GM04503 (cell line): ENCODE measurements at places on chromosomes 1 and 21.

DNA sequence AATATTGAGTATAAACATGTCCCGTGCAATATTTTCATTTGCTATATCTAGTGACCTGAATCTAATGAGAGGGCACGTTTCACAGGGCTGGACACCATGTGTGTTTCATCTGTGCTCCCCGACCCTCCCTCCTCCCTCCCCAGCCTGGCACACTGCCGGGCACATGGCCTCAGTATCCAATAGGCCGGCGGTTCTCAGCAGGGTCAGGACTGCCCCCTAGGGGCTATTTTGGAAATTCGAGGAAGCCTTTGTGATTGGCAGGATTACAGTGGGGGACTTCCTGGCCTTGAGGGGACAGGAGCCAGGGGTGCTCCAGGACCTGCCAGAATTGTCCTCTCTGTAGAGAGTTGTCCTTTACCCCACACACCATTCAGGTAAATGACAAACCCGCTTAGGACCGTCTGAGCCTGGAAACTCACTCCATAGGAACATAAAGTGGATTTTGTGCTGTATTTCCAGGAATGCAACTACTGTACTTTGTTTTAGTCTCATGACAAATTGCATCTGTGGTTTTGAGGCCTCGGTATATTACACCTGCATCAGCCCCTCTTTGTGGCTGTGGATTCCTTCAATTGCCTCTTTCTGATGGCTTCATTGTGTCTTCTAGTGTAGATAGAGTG lies 109.5 kb upstream of the SIM2 start:
- DNase-seq: no peak

GRCh38 chr1:54255026-54255702 lies 55.2 kb downstream of the MRPL37 start:
- DNase-seq: no peak

DNA sequence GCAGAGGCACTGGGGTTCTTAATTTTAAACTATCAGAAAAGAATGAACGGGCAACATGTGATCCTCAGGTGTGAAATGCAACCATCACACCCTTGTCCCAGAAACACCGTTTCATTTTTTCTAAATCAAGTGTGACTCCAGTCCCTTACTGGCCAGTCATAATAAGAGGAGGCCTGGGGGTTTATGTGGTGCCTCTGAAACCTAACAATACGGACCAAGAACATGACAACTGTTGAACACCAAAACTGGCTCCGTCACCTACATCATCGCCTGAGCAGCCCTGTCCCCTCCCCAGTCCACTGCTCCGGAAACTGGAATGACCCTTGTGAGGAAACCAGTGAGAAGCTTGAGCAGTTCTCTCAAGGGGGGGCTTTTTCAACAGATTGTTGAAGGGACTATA lies 55.9 kb upstream of the KIF26B start:
- DNase-seq: no peak

- DNase-seq: no peak
Measured at GRCh38 chr1:228066891-228067654, 15.4 kb upstream of the ARF1 start.

DNA sequence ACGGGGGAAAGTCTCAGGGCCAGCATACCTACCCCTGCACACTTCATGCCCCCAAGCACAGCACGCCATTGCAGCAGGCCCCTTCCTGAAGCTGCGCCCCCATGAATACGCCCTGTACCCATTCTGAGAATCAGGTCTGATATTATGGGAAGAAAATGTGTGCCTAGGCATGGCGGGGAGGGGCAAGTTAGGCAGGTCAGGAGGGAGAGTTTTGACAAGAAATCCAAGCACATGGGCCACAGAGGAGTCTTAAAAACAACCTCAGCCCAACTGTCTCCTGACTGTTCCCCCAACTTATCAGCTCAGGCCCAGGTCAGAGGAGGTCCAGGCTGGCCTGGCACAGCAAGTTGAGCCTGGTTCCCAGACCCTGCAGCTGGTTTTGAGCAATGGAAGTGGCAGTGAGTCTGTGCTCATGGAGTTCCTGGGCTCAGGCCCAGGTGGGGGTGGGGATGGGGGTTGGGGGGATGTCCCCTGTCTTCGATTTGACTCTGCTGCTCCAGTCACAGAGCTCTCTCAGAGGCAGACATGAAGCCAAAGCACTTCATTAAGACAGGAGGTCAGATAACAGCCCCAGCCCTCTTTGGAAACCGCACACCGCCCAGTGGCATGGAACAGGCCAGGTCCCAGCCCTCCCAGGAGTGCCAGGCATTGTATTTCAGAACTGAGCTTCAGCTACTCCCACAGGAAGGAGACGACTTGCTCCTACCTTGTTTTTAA lies 20.6 kb upstream of the BCAR3 start:
- no peak for DNase-seq

- DNase-seq: no peak
Measured at GRCh38 chr1:61620536-61620935, 104.4 kb downstream of the TM2D1 start.

DNA sequence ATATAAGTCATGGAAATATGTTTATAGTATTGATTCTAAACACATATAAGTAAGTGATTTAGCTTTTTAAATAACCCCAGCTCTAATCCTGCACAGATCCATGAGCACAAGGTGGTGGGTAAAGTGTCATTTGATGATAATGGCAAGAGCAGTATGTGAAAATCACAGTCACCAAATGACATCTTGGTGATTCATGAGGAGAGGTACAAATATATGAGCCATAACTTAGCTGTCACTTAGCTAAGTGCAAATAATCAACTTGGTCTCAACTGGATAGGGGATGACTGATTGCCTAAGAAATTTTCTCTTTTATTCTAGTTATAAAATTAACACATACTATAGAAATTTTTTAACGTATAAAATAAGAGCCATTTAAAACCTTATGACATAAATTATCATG lies 198.1 kb downstream of the ZZZ3 start:
- no peak for DNase-seq

- DNase-seq: no peak
Measured at GRCh38 chr1:195962051-195962450, 646.2 kb downstream of the KCNT2 start.

DNA sequence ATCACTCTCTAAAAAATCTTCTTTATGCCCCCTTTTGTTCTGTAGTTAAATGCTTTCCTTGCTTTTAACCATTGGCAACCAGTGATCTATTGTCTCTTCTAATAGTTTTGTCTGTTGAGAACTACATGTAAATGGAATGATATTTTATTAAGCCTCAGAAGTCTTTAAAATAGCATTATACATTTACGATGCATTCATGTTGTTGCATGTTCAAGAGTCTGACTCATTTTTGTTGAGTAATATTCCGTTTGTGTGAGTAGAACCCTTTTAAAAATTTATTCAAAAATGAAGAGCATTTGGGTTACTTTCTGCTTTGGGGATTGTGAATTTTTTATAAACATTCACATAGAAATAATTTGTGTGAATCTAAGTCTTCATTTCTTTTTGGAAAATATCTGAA lies 1352.9 kb downstream of the NCAM2 start:
- no peak for DNase-seq

DNA sequence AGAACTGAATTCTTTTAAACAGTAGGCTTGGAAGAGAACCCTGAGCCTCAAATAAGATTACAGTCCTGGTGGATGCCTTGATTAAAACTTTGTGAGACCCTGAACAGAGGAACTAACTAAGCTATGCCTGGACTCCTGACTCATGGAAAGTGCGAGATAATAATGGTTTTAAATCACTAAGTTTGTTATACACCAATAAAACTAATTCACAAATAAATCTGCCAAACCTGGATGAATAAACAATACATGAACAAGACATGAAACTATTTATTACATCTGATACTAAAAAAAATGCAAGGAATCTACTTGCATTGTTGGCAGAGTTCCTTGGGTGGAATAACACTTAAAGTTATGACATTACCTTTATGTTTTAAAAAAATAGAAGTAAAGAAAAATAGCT lies 118.4 kb downstream of the PIGK start:
- DNase-seq: peak; percentile 10

GRCh38 chr1:174839211-174839610 lies 160.5 kb upstream of the CACYBP start:
- DNase-seq: no peak

DNA sequence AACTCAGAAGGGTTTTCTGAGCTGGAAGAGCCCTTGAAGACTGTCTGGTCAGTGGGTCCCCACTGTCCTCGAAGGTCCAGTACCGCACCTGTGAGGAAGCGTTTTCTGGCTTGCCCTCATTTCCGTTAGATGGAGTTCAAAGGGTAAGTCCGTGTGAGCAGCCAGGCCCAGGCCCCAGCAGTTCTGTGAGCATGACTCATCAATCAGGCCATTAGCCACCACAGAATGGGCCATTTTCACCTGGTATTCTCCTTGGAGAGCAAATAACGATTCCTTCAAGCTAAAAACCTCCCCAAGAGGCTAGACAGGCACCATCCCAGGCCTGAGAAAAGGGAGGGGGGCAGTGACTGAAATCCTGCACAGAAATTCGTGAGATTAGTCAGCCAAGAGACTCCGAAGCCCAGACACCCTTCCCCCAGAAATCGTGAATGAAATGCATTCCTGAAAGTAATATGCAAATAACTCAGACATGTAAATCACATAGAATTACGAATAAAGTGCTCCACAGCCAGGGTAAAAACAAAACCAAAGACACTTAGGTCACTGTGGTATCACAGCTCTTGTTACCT lies 66.0 kb downstream of the BCAR3 start:
- peak; percentile 68 for DNase-seq

- no peak for DNase-seq
Measured at GRCh38 chr1:185964946-185965345, 230.8 kb downstream of the HMCN1 start.

DNA sequence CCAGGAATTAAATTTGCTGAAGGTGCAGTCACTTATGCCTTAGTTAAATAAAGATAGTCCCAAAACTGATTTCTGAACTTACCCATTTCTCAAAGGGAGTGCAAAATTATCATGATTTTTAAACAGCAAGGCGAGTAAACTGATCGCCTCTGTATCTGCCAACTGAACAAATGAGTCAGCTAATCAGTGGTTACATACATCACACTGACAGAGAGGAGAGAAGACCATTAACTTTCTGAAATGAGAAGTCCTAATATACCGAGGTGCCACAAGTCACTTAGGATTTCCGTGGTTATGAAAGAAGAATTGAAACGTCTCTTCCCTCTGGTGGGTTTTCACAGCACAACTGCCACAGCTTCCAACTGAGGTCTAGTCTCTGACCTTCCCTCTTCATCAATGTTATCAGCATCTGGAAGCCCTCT lies 400.7 kb downstream of the SMYD3 start:
- DNase-seq: no peak

GRCh38 chr1:172180501-172181285 lies 239.8 kb upstream of the C1orf105 start:
- no peak for DNase-seq

DNA sequence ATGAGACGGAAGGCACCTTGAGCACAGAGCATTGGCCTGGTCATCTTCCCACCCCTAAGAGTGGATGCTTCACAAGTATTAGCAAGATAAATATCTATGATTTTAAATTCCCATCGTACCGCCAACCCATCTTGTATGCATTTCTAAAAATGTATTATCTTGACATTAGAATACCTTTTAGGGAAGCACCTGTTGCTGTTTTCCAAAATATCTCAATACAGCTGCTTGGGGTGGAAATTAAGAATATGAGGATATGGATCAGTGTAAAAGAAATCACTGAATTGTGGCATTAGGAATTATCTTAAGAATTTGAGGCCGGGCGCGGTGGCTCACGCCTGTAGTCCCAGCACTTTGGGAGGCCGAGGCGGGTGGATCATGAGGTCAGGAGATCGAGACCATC lies 166.3 kb downstream of the ETS2 start:
- DNase-seq: no peak

GRCh38 chr1:2279210-2279639 lies 51.1 kb downstream of the SKI start:
- DNase-seq: peak; percentile 55

- DNase-seq: no peak
Measured at GRCh38 chr21:39385299-39386145, 36.6 kb upstream of the HMGN1 start.

- no peak for DNase-seq
Measured at GRCh38 chr1:45969866-45970265, 162.6 kb downstream of the PIK3R3 start.

- DNase-seq: no peak
Measured at GRCh38 chr1:227790034-227790400, 25.5 kb upstream of the PRSS38 start.

DNA sequence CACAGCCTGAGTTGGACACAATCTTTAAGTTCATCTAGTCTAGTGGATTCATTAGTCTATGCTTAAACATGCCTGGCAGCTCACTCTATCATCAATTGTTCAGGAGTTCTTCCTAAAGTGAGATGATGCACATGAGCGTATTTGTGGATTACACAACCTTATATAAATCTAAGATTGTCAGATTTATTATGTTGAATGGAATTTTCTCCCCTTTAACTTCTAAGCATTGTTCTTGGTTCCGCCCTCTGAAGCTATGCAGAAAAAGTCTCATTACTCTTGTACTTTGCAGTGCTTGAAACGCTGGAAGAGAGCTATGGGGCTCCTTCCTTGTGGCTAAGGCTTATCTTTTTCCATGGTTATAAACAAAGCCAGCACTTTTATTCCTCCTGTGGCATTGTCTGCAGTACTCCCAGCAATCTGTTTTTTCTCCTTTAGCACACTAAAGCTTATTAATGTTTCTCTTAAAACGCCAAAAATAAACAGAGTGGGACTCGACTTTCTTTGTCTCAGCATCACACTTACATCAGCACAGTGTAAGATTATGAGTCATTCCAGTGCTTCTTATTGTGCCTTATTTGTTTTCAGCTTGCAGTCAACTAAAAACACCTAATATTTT lies 316.8 kb upstream of the CAMK1G start:
- no peak for DNase-seq

- DNase-seq: peak; percentile 4
Measured at GRCh38 chr21:43865540-43866259, 677 bp downstream of the AGPAT3 start.

- DNase-seq: no peak
Measured at GRCh38 chr1:248613742-248614141, 16.2 kb upstream of the OR2T10 start.

DNA sequence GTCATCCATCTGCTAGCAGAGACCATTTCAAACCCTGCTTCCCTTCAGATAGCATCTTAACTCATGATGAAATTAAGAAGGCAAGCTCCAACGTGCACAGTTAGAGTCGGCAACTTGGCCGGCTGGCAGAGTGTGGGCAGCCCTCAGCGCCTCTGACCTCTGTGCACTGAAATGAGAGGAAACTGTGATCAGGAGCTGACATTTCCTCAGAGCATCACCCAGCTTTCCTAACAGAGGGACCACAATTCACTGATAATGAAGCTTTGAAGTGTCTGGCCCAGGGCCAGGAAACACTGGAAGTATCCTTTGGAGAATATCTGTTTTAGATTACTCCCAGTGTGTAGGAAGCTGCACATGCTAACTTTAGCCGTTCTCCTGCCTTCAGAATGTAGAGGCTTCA lies 145.0 kb upstream of the ZC3H11B start:
- DNase-seq: no peak

- DNase-seq: no peak
Measured at GRCh38 chr1:170668209-170669106, 4.5 kb downstream of the PRRX1 start.
